ENCODE measurements at places on chromosomes 6 and 20.

DNA sequence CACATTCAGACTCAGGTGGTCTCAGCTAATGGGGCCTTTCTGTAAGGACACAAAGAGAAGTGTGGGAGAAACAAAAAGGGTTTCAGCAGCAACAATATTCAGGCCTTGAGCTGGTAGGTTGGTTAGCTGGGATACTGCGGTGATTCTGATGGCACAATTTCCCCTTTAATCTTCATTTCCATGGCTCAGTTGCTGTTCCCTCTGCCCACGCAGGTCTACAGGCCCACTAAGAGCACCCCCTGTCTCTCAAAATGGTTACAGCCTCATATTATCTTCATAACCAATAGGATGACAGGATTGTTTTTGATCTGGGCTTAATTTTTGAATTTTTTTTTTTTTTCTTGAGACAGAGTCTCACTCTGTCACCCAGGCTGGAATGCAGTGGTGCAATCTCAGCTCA lies 48.9 kb downstream of the MYB start:
- DNase-seq = no peak

DNA sequence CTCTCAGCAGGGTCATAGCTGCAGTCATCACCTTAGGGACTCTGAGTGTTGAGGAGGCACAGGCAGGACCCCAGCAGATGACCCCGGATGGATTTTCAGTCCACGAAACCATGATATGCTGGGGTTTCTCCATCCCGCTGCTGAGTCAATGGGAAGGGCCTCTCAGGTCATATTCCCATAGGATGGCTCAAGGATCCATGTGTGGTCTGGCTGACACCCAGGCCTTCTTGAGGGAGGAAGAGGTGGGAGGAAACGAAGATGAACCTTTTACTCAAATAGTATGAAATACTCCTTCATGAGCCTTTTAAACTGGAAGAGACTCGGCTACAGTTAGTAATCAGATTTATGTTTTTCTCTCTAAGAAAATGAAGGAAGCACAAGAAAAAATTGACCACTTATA lies 10.3 kb upstream of the RALY start:
- DNase-seq = no peak

DNA sequence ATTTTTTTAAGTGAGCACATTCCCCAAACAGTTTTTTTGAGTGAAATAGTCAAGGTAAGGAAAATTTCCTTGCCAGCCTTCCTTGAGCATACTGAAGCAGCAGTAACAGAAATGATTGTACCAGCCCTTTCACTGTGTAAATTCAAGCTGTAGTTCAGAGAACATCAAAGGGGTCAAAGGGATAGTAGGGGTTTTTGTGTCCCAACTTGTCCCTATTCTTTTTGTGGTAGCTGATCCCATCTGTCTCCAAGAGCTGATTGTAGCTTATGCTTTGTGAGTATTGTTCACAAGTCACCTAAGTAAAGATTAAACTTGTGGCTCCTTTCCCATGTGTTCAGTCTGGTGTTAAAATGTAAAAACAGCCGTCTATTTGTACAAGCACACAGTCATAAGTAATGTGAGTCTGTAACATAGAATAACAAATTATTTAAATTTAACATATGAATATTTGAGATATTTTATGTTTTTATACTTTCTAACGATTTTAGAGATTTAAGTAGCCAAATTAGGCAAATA lies 185.0 kb downstream of the CENPW start:
- DNase-seq = no peak

DNA sequence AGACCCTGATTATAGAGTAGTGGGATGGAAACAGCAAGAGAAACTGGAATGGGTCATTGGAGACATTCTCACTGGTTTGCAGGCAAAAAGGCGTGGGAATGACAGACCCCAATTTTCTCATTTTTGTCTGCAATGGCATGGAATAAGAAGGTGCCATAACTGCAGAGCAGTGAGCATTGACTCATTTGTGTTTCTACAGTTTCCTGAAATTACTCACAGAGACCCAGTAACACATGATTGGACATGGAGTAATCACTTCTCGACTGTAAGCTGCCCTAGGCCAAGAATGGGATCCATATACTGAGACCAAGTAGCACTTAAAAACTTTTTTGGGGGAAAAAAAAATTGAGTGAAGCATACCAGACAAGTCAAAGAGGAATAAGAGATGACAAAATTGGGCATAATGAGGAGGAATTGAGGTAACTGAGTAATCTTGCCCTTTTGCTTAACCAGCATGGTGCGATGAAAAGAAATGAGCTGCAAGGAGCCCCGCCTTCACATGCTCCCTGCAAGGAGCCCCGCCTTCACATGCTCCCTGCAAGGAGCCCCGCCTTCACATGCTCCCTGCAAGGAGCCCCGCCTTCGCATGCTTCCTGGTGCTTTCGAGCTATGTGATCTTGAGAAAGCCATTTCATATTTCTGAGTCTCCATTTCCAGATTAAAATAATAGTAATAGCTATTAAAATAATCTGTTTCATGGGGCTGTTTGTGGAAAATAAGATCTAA lies 44.1 kb downstream of the NHSL1 start:
- no peak for DNase-seq

GRCh38 chr6:156720691-156721685 lies 56.2 kb upstream of the ARID1B start:
- DNase-seq = no peak

GRCh38 chr20:43187476-43188233 lies 2.1 kb downstream of the PTPRT start:
- no peak for DNase-seq

GRCh38 chr6:69816026-69816425 lies 19.2 kb upstream of the LMBRD1 start:
- no peak for DNase-seq
